ENCODE measurements at places on chromosomes 3 and 15.

- DNase-seq = no peak
Measured at GRCh38 chr3:143314251-143315093, 194.9 kb downstream of the CHST2 start.

GRCh38 chr3:160225176-160226025, at the start of gene C3orf80:
Gene C3orf80 (plus strand): TSS chr3:160225422. CDS start chr3:160225636, 214 bp downstream.
- DNase-seq = peak; percentile 21

GRCh38 chr3:179949412-179949811, 87.3 kb downstream of the PEX5L start:
- no peak for DNase-seq

- no peak for DNase-seq
Measured at GRCh38 chr3:104523136-104523535, 843.6 kb upstream of the ALCAM start.

DNA sequence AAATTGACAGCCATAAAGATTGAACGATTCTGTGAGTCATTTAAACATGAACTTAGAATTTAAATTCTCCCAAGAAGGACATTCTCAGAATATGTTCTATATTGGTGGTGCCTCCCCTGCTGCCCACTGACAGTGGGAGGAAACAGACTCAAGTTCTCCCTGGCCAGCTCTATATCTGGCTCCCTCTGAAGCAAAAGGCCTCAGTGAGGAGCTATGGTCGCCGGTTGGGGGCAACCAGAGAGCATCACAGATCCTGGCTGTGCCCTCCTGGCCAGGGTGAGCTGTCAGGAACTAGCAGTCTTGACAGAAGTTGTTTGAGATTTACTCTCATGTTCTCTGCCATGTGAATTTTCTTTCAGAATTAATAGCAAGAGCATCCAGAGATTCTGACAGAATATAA, 285.5 kb downstream of the NTRK3 start:
- no peak for DNase-seq

DNA sequence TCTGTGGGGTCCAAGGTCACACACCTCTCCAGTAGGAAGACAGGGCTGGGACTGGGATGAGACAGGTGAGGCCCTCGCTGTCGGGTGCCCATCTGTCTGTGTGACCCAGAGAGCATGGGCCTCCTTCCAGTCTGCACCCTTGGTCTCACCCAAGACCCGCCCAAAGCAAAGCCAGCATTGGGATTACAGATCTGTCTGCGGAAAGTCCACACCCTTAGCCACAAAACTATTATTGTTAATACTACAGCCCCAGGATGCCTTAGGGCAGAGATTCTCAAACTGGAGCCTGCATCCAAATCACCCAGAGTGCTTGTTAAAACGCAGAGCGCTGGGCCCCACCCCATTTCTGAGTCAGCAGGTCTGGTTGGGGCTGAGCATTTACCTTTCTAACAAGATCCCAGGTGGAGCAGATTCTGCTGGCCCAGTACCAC, 58.5 kb upstream of the ZNF148 start:
- DNase-seq = no peak

DNA sequence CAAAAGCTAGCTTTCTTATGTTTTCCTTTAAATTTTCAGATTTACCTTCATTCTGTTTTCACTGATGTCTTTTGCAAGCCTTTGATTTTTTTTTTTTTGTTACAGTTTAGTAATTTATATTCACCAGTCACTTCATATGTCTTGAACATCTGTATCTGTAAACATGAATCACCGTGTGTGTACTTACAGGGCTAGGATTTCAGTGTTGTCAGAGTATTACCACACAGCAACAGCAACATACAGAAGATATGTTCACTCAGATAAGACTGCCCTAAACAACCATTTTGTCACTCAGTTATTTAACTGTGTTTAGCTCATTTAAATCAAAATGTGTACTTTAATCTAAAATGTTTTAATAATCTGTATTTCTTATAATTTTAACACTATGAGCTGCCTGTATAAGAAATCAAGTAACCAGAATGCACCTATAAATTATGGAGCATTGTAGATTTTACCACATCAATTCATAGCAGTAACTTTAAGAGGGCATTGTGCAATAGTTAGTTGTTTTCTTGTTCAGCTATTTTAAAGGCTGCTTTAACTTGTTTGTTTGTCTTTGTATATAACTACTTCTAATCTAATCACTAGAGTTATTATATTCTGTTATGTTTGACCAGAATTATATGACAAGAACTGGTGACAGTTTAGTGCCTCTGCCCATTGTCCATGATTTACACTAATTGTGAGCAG, 50.4 kb downstream of the GHSR start:
- no peak for DNase-seq

DNA sequence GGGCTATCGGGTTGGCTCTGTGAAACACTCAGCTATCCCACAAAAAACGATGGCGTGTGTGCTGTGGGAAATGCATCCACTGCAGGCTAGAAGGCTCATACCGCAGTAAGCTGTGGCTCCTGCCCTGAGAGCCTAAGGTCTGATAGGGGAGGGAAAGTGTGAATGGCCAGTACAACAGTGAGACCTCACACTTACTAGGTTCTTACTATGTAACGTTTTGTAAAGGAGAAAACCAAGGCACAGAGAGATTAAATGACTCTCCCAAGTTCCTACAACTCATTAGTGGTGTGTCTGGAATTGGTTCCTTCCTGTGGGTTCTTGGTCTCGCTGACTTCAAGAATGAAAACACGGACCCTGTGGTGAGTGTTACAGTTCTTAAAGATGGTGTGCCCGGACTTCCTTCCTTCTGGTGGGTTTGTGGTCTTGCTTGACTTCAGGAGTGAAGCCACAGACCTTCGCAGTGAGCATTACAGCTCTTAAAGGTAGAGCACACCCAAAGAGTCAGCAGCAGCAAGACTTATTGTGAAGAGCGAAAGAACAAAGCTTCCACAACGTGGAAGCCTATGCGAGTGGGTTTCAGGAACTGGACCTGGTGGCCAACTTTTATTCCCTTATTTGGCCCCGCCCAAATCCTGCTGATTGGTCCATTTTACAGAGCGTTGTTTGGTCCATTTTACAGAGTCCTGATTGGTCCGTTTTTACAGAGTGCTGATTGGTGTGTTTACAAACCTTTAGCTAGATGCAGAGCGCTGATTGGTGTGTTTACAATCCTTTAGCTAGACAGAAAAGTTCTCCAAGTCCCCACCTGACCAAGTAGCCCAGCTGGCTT, 161.7 kb downstream of the POLR2M start:
- DNase-seq = no peak

DNA sequence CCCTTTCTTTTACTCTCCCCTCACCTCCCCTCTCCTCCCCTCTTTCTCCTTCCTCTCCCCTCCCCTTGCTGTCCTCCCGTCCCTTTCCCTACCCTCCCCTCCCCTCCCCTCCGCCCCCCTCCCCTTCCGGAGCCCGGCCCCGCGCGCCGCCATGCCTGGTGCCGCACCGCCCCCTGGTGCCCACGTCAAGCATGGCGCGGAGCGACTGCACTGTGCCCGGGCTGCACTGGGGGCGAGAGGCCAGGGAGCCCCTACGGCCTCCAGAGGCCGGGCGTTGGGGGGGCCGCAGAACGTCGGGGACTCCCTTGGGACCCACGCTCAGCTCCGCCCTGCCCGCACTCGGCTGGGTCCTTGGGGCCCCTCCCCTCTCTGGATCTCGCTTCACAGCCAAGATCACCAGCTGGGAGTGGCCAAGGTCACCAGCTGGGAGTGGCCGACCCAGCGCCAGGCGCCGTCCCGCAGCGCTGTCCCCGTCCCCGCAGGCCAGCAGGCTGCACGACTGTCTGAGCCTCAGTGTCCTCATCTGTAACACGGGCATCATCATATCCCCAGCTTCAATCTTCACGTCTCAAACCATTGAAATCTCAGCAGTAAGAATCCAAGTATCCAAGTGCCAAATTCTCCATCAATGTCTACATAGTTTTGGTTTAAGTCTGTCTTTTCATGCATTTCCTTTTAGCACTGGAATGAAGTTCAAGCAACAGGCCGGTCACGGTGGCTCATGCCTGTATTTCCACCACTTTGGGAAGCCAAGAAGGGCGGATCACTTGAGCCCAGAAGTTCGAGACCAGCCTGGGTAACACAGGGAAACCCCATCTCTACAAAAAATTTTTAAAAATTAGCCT, 42.5 kb downstream of the TPRA1 start:
- peak; percentile 74 for DNase-seq

- DNase-seq = no peak
Measured at GRCh38 chr3:140219923-140220452, 285.0 kb downstream of the CLSTN2 start.

DNA sequence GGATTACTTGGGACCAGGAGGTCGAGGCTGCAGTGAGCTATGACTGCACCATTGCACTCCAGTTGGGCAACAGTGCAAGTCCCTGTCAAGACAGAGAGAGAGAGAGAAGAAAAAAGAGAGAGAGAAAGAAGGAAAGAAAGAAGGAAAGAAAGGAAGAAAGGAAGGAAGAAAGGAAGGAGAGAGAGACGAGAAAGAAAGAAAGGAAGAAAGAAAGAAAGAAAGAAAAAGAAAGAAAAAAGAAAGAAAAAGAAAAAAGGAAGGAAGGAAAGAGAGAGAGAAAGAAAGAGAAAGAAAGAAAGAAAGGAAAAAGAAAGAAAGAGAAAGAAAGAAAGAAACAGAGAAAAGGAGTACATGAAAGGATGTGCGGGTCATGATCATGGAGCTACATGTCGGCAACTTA, 80.2 kb downstream of the ATP13A4 start:
- no peak for DNase-seq

- DNase-seq = no peak
Measured at GRCh38 chr3:28850186-28850585, 430.7 kb upstream of the RBMS3 start.

DNA sequence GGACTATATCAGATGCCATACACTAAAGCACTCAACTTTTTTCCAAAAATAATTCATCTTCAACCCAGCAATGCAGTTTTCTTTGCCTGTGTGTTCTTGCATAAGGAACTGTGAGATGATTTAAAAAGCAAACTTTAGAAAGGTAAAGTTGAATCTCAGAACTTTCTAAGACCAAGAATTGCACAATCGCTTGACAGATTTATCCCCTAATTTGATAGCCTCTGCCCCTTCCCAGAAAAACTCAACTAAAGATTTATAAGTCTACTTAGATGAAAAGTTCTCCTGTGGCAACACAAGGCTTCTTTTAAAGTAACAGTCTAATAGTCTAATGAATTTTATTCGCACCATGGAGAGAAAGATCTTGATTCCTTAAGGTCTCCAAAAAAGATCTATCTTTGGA, 259.3 kb downstream of the MAGI1 start:
- no peak for DNase-seq

DNA sequence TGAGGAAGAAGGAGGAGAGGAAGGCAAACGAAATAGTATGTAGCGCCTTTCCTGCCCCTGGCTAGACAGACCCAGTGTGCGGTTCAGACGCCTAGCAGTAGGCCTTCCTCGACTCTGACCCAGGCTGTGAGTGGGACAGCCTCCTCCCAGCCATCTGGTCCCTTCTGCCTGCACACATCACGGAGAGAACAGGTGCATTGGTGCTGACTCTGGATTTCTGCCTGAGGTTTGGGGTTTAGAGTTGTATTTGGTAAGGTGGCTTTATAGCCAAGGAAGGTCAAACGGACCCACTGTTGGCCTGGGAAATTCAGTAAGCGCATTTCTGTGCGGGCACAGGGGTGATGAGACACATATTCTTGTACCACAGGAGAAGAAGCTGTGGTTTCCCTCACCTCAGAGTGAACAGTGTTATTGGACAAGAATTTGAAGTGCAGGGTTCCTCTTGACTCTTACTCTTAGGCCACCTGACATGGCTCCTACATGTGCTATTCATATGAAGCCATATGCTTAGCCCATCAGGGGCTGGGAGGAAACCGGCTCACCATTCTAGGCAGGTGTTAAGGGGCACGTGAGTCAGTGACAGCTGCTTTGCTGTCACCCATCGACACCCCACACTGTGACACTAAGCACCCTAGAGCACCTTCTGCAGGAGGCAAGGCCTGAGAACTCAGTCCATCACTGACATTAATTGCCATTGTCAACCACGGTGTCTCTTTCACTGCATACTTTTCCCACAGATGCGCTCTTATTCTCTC, 143.3 kb downstream of the CHDH start:
- no peak for DNase-seq

- no peak for DNase-seq
Measured at GRCh38 chr3:64070704-64071103, 47.4 kb upstream of the PSMD6 start.

DNA sequence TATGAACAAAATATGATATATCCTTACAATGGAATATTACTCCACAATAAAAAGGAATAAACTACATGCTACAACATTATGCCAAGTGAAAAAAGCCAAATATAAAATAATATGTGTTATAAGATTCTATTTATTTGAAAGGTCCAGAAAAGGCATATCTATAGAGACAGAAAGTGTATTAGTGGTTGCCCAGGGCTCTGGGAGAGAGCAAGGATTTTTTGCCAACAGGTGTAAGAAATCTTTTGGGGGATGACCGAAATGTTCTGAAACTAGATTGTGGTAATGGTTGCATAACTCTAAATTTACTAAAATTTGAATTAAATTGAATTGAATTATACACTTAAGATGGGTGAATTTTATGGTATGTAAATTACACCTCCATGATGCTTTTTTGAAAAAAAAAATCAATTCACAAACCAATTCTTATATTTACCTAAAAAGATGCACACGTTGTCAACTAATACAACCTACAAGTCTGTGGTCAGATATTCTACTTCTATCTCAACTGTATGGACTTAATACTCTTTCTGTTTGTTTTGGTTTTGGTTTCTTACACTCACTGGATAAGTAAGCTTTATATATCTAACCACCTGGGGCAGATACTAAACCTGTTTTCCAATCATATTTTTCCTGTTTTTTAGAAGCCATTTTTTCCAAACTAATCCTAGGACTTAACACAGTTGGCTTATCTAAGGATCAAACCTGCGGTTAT, 75.8 kb downstream of the FBN1 start:
- DNase-seq = no peak

GRCh38 chr3:155995525-155996370, 124.6 kb upstream of the KCNAB1 start:
- no peak for DNase-seq

DNA sequence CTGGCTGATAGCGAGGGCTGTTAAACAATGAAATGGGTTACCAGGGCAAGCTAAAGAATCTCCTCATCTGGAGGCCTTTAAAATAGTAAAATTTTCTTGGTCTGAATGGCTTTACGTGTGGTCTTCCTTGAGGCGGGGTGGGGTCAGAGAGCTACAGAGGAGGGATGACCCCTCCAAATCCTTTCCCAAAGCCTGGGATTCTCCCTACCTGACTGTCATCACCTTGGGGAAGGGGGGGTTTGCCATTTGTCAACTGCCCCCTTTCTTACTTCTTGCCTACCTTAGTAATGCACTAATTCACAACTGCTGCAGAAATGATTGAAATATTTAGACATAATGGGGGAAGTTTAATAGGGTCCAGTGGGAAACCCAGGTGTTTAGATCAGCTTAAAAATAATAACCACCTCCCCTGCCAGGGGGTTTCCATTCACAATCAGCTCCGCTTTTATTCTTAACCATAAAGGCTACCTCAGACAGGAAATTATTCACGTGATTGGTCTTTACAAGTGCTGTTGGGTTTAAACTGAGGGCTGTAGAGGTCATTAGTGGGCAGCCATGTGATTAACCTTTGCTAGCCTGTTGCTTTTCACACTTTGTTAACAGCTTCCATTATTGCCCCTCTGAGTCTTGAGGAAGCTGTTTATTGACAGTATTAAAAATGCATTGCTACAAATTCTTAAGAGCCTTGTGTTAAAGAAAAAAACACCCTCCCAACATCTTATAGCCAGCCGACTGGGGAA, 276.5 kb upstream of the ATP11B start:
- DNase-seq = no peak

Data from CD8-positive, alpha-beta T cell (primary cell).